ENCODE measurements at places on chromosomes 6 and 20.

GRCh38 chr6:6543181-6543879 is 45.2 kb upstream of the LY86 start:
- no peak for DNase-seq

DNA sequence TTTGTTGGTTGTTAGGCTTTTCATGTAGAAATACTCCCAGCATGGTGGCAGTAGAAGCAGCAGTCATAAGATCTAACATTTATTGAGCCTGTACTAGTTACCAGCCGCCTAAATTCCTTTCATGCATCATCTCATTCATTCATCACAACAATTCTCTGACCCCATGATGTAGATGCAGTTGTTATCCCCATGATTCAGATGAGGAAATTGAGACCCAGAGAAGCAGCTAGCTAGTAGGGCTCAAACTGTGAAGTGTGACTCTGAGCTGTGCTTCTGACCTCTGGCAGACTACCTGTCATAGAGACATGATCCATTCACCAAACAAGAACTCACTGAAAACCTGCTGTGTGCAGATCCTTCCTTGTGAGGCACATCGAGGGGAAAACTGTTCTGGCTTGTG is 16.9 kb downstream of the RREB1 start:
- peak; percentile 27 for DNase-seq

- no peak for DNase-seq
These were observed 15.7 kb downstream of the GMDS start for GRCh38 chr6:2229742-2230141.

DNA sequence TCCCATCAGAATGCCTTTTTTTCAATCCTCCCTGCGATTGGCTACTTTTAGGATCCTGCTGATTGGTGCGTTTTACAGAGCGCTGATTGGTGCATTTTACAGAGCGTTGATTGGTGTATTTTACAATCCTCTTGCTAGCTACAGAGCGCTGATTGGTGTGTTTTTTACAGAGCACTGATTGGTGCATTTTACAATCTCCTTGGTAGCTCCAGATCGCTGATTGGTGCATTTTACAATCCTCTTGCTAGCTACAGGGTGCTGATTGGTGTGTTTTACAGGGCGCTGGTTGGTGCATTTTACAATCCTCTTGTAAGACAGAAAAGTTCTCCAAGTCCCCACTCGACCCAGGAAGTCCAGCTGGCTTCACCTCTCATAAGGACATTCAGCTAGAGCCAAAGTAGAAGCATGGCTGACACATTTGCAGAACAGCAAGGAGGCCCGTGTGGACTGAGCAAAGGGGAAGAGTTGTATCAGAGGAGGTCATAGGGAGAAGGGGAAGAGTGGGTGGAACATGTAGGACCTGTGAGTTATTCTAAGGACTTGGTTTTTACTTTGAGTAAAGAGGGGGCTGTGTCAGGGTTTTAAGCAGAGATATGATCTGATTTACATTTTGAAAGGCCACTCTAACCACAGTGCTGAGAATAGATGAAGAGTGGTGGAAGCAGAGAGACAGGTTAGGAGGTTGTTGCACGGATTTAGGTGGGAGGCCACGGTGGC is 2.6 kb downstream of the ALDH5A1 start:
- DNase-seq = no peak

DNA sequence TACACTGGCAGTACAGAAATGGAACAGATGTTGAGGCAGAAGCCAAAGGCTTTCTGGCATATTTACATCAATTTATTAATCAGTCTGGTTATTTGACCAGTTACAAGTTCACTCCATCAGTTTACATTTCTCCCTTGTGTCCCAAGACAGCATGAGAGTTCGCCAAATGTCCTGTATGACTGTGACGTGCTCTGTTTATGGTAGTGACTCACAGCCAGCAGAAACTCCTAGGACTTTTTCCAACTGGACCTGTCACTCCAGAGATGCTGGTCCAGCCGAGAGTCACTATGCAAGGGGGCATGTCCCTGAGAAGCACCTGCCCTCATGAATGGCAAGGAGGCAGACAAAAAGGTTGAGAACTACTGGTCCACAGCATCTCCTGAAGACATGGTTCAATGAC is 160.0 kb downstream of the LRFN2 start:
- DNase-seq = no peak

GRCh38 chr20:15902493-15902892 is 670.8 kb downstream of the KIF16B start:
- no peak for DNase-seq

DNA sequence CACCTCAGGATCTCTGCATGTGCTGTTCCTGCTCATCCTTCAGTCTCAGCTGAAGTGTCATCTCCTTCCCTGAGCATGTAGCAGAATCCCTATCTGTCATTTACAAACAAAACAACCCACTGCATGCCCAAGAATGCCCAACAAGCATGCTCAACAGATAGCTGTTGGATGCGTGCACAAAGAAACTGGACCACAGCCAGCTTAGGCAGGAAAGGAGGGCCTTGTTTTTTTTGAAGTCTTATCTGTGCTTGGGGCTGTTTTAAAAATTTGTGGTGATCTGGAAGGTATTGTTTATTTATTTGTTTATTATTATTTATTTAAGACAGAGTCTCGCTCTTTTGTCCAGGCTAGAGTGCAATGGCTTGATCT is 18.5 kb upstream of the SLC16A10 start:
- DNase-seq = no peak

GRCh38 chr20:38243709-38244020 is 16.9 kb downstream of the KIAA1755 start:
- DNase-seq = no peak

DNA sequence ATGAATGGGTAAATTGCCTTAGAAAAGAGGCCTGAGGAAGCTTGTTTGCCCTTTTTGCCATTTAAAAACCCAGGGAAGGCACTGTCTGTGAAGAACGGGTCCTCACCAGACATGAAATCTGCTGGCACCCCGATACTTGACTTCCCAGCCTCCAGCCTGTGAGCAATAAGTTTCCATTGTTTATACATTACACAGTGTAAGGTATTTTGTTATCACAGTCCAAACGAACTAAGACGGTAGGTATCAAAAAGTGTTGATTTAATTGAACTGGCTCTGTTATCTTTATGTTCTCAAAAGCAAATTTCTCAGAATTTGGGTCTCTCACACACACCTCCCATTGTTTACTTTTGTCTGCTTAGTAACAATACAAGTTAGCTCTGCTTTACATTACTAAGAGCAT is 181.1 kb upstream of the MARCKS start:
- no peak for DNase-seq

GRCh38 chr6:104014163-104014959 is 845.4 kb downstream of the HACE1 start:
- no peak for DNase-seq

DNA sequence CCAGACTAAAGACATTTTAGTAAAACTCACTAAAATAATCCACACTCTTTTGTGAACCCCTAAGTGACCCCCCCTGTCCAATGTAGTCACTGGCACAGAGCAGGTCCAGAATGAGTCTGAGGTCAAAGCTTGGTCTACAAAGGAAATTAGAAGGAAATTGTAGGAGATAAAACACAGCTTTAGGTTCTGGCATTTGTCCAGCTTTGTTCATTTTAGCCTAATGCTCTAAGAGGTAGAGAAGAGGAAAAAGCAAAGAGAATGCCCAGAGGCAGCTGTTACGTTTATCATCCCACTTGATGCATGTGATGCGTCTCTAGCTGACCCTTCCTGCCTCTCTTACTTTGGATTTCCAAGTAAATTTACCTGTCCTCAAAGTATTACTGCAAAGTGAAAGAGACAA is 62.5 kb downstream of the CNKSR3 start:
- DNase-seq = no peak

DNA sequence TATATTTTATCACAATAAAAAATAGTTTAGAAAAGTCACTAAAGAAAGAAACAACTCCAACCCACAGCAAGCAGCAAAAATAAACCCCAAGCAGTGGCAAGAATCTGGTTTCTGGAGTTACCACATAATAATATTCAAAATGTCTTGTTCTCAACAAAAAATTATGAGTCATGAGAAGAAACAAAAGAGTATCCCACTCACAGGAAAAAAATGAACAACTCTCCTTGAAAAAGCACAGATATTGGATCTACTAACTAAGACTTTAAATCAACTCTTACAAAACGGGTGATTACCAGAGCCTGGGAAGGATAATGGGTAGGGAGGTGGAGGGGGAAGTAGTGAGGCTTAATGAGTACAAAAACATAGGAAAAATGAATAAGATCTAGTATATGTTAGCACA is 425.6 kb downstream of the PLCB1 start:
- DNase-seq = no peak

DNA sequence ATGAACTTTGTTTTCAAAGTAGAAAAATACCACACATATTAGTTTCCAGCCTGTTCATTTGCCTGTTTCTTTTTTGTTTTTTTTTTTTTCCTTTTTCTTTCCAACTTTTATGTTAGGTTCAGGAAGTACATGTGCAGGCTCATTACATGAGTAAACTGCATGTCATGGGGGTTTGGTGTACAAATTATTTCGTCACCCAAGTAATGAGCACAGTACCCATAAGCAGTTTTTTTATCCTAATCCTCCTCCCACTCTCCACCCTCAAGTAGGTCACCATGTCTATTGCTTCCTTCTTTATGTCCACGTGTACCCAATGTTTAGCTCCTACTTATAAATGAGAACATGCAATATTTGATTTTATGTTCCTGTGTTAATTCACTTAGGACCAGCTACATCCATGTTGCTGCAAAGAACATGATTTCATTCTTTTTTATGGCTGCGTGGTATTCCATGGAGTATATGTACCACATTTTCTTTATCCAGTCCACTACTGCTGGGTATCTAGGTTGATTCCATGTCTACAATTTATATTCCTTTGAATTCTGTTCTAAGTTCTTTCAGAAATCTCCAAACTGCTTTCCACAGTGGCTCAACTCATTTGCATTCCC is 31.8 kb downstream of the SNX14 start:
- DNase-seq = no peak

DNA sequence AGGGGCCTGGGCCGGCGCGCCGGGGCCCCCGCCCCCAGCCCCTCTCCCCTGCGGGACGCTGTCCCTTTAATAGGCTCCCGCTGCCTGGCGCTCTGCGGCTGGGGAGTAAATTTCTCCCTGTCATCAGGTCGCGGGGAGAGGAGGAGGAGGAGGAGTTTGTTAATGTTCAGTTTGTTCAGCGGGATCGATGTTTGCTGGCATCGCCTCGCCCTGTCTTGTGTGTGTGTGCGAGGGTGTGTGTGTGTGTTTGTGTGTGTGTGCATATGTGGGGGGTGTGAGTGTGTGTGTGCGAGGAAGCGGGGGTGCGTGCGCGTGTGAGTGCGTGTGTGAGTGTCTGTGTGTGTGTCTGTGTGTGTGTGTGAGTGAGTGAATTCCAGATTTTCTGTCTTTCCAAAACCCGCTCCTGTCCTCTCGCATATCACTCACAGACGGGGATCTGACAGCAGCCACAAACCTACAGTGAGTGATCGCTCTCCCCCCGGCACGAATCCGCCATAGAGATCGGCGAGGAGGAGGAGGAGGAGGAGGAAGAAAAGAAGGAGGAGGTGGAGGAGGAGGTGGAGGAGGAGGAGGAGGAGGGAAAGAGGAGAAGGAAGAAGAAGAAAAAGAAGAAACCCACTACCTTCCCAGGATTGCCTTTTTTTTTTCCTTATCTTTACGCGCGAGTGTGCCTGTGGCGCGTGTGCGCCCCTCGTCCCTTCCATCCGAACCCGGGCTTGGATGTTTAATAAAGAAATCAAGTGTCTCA is at the start of gene TSHZ2:
TSS of gene TSHZ2 (plus strand) at position 169 of the 748 bp plus-strand sequence. CDS start 936 bp downstream, outside the sequence.
- DNase-seq = peak; percentile 75

GRCh38 chr20:51884561-51884960 is 82.2 kb upstream of the SALL4 start:
- no peak for DNase-seq

- no peak for DNase-seq
These were observed 680.4 kb upstream of the IMPG1 start for GRCh38 chr6:76752841-76753240.

GRCh38 chr6:107179004-107179403 is 63.7 kb upstream of the BEND3 start:
- no peak for DNase-seq

- no peak for DNase-seq
These were observed 202.3 kb downstream of the GMDS start for GRCh38 chr6:2042956-2043648.

- DNase-seq = peak; percentile 12
These were observed at the start of gene MYBL2 for GRCh38 chr20:43666376-43667328. TSS of gene MYBL2 (plus strand) at chr20:43667114. CDS start at chr20:43667284, 170 bp downstream.

GRCh38 chr6:144488590-144488989 is 203.5 kb downstream of the UTRN start:
- no peak for DNase-seq

DNA sequence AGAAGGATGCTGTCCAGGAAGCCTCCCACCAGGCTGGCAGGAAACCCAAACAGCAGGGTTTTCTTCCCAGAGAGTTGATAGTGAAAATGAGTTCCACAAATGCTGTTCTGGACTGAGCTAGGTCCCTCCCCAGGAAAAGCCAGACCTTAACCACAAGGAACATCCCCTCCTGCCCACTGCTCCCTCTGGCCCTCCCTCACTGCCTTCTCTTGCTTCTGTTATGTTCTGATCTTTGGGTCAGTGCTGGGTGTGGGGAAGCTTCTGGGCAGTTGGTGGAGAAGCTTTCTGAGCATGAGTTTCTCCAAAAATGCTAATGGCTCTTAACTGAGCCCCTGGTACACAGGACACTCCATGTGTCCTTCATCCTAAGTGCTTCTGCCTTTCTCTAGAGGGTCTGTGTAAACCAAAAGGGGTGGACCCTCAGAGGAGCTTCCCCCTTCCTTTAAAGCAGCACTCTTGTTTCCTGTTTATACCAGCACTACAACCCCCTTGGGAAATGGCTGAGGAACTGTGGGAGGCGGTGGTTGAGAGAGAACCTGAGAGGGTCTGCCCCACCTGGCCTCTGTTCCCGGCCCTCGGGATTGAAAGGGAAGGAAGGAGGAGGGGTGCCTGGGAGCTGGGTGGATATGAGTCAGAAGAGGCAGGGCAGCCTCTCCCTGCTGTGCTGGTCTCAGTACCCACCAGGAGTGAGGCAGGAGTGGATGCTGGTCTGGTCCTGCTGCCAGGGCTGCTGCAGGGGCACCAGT is 42.0 kb downstream of the CDS2 start:
- DNase-seq = peak; percentile 11

DNA sequence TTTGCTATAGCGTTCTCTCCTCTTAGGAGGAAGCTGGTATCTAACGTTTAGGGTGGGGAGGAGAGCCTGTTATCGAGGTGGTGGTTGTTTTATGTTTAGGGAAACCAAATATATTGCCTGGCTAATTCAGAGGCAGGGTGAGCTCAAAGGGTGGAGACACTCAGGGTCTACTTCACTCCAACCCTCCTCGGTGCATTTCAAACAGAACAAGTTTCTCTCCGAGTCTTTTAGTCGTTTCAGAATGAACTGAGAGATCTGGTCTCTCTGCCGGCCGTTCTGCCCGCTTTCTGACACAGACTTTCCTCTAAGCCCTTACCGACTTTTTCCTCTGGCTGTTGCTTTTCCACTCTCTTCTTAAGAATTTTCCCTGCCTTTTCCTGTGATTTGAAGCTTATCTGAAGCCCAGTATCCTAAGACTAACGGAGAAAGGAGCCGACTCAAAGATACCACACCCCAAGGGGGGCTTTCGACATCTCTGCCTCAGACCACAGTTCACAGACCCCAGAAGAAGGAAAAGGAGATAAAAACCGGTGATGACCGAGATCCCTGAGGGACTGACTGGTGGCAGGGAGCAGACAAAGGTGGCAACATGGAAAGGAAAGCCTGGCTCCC is 865 bp downstream of the STK38 start:
- peak; percentile 37 for DNase-seq
